ENCODE measurements at places on chromosomes 5 and 9. TPM values are rescaled to one million over a fixed set of nuclear protein-coding genes. Genes with fewer than 3 reads are reported as not detected.

The ADAMTS12 gene
- 0.18 TPM for total RNA-seq

The JAKMIP2 gene
- not detected for total RNA-seq

The FIBCD1 gene
- 8.9 TPM for total RNA-seq

The INIP gene
- total RNA-seq = 15.1 TPM

- peak; percentile 34 for DNase-seq
These were observed 317.2 kb downstream of the DEPDC1B start for GRCh38 chr5:60382716-60383115.

DNA sequence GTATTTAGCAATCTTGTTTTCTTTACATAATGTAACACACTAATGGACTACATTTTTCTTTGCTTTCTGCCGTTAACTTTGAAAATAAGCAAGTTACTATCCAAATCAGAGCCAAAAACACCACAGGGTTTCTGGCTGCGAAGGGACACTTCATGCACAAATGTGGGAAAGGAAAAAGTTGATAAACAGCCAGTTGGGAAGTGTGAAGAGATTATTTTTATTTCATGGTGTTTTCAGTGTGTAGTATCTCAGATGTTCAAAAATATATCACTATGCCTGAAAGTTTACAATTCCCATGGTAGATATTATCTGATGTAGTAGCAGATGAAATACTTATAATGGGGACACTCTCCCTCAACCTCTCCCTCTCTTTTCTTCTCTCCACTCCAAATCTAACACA, 135.3 kb downstream of the CETN3 start:
- no peak for DNase-seq

- no peak for DNase-seq
These were observed 106.5 kb upstream of the LARP1 start for GRCh38 chr5:154648706-154649105.

- DNase-seq = peak; percentile 58
These were observed 26.0 kb downstream of the SKP2 start for GRCh38 chr5:36177715-36178523.

DNA sequence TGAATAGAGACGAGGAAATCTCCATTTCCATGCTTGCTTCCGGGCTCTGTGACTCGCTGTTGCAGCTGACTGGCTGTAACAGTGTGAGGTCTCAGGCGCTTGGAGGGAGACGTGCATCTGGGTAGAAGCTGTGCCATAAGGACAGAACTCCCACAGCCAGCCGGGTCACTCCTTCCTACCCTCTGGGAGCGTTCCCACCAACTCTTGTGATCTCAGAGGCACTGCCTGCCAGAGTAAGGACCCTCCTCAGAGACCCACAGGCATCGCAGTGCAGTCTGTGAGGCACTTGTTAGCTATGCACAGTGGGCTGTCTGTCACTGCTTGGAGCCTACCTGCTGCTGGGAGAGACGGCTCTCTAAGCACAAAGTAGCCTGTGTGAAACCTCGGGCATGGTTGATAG, 203.4 kb upstream of the SEMA6A start:
- DNase-seq = no peak

DNA sequence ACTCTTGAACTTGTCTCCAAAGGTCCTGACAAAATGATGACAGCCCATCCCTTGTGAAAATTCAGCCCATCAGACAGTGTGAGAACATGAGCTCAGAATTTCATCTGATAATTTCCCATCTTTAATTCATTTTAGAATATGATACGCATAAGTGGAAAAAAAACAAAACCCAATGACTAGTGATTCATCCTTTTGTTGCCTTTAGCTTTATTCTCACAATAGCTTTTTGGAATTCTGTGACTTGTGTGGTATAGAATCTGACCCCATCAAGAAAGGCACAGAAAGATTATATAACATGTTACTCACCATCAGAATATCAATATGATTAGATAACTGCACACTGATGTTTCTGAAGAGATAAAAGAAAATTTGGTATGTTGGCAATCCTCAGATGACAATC, 16.1 kb upstream of the TMED7 start:
- DNase-seq = no peak

DNA sequence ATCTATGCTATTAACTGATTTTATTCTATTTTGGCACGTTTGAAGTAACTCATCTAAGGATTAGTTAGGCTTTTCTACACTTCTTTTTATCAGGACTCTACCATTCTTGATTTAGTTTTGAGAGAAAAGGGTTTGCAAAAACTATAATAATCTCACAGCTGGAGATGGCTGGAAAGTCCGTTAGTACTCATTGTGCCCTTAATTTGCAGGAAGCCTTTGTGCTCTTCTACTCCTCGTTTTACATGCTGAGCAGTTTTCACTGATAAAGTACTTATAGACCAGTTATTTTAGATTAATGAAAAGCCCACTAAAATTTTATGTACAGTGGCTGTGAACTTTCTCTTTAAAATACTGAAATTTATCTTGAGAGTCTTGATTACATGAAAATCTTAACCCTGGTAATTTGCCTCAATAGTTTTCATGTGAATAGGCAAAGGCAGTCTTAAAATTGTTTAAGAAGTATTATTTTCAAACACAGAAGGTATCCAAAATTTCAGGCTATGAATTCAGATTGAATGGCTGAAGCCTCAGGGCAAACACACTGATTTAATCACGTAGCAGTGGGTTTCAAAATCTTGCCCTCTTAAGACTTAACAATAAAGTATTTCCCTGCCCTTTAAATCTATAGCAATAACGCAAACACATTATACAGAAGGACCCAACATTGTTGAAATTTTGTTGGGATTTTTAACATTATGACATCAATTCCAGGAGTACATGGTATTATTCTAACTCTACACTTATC, 18.6 kb downstream of the MLLT3 start:
- DNase-seq = no peak

GRCh38 chr9:81579381-81579780, 110.0 kb downstream of the TLE1 start:
- no peak for DNase-seq

Data from PC-3 (cell line).